ENCODE measurements at places on chromosomes 5 and 9. TPM values are rescaled to one million over a fixed set of nuclear protein-coding genes. Genes with fewer than 3 reads are reported as not detected.

DNA sequence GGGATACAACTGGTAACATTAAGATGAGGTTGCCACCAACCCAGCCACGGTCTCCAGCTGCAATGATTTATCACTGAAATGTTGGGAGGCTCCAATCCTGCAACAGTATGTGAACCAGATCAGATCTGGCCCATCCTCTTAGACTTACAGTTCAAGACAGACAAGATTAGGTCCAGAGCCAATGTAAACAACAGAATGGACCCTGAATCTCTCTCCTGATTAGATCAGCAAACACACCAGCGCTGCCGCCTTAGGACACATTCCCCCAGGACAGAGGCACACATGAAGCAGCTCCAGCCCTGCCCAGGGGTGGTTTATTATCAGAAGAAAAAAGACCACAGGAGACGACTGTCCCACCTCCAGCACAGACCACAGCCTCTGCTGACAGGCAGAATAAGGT, 82.1 kb downstream of the SLIT3 start:
- no peak for DNase-seq

GRCh38 chr5:166163996-166164610, 2127.3 kb upstream of the WWC1 start:
- DNase-seq = no peak

DNA sequence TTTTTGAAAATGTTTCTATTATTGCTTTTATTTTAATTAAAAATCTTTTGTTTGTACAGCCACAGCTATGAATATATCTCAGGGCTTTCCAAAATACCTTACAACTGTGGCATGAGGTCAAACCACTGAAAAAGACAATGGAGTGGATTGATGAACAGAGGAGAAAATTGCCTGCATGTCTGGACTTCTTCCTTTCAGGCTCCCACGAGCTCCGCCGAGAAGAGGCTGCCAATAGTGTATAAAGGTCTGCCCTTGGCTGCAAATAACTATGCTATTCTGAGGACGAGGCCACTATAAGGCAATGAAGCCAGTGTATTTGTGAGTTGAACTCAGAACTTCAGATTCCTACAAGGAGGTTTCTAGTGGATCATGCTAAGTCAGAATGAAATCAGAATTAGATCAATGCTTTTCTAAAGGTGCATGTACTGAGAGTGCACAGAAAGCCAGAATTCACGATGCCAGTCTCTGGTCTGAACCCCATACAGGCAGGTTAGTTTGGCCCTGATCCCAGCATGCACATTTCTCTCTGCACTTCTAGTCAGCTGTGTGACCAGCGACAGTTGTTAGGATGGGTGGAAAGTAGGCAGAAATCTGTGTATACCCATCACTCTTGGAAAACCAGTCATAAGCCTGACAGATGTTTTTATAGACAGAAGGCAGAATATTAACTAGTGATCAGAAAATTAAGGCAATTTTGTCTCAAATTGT, 42.7 kb upstream of the PLPP1 start:
- DNase-seq = no peak

- no peak for DNase-seq
Measured at GRCh38 chr5:5341531-5342292, 80.8 kb upstream of the ICE1 start.

- no peak for DNase-seq
Measured at GRCh38 chr5:93595420-93596147, 12.6 kb downstream of the NR2F1 start.

DNA sequence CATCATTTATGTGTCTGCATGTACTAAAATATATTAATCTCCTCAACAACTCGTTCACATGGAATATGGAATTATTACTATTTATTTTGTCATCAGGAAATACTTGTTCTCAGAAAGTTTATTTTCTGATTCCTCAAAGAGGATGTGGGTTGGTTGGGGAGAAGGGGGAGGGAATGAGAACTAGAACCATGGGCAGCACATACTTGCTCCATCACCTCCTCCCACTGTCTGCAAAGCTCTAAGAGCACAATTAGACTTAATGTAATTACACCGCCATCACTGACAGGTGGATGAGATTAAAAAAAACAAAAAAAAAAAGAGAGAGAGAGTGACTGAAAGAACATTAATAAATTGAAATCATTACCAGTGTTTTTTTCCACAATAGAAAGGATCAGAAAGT, 98.2 kb downstream of the OXCT1 start:
- no peak for DNase-seq

- no peak for DNase-seq
Measured at GRCh38 chr5:127053049-127053448, 20.3 kb downstream of the C5orf63 start.

SPATA31C1 gene
- total RNA-seq = not detected

NPR3 gene
- total RNA-seq = 4.9 TPM
